Breast epithelium (tissue), 4 donors: ENCODE measurements at places on chromosomes 12 and 14. TPM values are rescaled to one million over a fixed set of nuclear protein-coding genes. Genes with fewer than 3 reads are reported as not detected.

The RND1 gene
- total RNA-seq, result 1.1 TPM

The P2RX2 gene
- 0.29 TPM for total RNA-seq

GRCh38 chr12:109833307-109834189, at the start of gene TRPV4:
TSS of gene TRPV4 (minus strand) at chr12:109833398. CDS start at chr12:109814796, 18,602 bp downstream.
- DNase-seq, result no peak

- no peak for DNase-seq
These were observed 23.9 kb downstream of the NID2 start for GRCh38 chr14:52044791-52045522.

GRCh38 chr14:106848330-106849121, 1322.1 kb downstream of the TMEM121 start:
- DNase-seq, result no peak
